Hematopoietic multipotent progenitor cell (in vitro differentiated cells): ENCODE measurements at places on chromosomes 2 and 18. TPM values are rescaled to one million over a fixed set of nuclear protein-coding genes. Genes with fewer than 3 reads are reported as not detected.

- no peak for DNase-seq
These were observed 96.7 kb downstream of the PXDN start for GRCh38 chr2:1647417-1648240.

DNA sequence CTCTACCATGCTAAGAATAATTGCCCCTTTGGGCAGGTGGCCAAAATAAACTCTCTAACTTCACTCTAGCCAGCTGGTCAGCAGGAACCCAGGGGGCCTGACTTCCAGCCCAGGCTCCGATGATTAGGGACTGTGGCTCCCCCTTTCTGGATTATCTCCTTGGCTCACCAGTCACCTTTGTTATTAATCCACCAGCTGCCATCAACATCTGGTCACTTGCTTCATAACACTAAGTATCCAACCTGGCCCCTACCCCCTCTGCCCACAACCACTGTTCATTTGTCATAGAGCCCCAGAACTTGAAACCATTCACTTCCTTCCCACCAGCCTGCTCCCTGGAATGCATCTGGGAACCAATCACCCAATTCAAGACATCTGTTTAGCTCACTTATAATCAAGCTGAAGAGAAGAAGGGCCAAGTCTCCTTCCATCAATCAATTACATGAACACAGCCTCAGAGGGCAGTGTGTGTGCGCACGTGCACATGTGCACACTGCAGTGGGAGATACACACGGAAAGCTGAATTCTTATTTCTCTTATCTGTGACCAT, 215.1 kb downstream of the ALK start:
- no peak for DNase-seq

- no peak for DNase-seq
These were observed 376.4 kb downstream of the INSIG2 start for GRCh38 chr2:118464546-118465265.

FAP gene
- total RNA-seq: not detected

CKAP2L gene
- 0.81 TPM for total RNA-seq

DNA sequence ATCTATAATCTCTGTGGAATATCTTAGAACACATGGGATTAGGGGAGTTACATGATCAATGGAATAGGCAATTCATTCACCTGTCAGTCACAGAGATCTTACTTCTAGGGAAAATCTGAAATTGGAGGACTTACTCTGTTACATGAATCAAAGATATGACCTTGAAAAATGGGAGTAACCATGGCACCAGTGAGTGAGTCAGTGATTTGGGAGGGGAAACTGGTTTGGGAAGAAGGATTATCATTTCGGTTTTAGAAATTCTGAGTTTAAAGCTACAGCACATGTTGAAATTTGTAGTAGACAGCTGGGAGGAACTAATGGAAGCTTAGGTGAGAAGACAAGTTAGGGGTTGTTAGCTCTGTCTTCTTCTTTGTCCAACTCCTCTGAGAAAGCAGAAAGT, 153.7 kb downstream of the CAMKMT start:
- no peak for DNase-seq

DNA sequence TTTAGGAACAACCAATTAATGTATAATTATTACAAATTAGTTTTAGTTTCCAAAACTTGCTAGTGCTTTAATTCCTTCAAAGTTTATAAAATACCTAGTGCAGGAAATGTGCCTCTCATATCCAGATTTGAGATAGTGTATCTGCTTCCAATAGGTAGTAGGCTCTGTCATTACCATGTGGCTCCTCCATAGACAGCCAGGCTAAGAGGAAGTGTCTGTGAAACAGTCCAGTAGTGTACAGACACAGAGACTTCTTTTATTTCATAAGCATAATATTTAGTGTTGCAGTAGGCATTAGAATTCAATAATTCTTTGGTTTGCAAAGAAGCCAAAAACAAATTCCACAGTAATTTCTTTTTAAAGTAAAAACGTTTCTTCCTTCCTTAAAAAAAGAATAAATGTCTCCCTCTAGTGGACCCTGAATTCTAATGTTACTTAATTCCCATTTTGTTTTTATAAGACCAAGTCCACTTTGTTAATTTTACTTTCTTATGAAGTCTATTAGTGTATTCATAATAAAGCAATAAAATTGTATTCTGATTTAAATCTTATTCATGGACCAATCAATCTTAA, 101.2 kb downstream of the NEB start:
- DNase-seq: no peak

DNA sequence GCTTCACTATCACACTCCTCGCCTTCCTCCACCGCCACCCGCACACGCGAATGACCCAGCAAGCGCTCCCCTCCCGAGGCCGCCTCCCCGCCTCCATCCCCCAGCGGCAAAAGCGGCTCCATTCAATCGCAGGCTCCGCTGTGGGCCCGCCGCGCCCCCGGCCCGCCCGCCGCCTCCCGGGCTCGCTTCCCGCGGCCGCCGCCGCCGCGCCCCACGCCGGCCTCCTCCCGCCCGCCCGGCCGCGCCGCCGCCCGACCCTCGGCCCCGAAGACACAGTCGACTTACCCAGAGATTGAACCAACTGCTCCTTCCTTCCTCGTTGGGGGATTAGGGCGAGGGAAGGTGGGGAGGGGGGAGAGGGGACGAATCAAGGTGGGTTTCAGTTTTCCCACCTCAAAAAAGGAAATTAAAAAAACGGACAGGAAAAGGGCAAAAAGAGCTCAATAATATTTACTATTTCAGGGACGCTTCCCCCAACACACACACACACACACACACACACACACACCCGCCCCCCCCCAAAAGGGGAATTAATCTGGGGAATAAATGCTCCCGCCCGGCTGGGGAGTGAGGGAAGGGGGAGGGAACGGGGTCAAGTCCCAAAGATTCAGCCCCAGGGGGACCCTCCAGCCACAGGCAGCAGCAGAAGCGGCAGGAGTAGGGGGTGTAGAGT, 743 bp downstream of the XPO1 start:
- peak; percentile 31 for DNase-seq

DNA sequence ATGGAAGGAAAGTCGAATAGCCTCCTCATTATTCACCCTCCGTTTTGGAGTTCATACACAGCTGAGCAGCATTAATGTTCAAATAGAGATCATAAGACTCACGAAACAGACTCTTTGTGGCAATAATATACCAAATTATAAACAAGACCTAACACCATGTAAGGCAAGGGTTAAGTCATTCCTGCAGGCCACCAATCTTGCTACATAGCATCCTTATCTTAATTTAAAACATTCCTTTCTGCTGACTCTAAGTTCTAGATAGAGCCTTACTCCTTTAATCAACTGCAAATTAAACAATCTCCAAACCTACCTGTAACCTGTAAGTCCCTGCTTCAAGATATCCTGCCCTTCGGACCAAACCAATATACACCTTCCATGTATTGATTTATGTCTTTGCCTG, 178.0 kb downstream of the PDE11A start:
- DNase-seq: no peak

DNA sequence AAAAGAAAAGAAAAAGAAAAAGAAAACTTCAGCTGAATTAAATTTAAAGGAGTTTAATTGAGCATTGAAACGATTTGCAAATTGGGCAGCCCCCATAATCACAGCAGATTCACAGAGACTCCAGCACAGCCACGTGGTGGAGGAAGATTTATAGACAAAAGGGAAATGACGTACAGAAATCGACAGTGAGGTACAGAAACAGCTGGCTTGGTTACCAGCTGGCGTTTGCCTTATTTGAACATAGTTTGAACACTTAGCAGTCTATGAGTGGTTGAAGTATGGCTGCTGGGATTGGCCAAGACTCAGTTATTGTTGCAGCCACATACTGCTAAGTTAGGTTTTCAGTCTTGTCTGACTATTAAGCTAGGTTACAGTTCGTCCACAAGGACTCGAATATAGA, 312.2 kb upstream of the SLC14A2 start:
- DNase-seq: peak; percentile 24

GRCh38 chr2:148300544-148300943, 279.7 kb downstream of the MBD5 start:
- no peak for DNase-seq

ZNF521 gene
- total RNA-seq: 169 TPM
